Vagina (tissue), 2 donors: ENCODE measurements at places on chromosomes 5 and 9. TPM values are rescaled to one million over a fixed set of nuclear protein-coding genes. Genes with fewer than 3 reads are reported as not detected.

GRCh38 chr9:26437056-26437711 lies 455.4 kb downstream of the CAAP1 start:
- no peak overlapping the region for H3K4me3 ChIP-seq
- no peaks in the 10 kb centered on the region for H3K27me3 ChIP-seq
- no peaks in the 10 kb centered on the region for H3K36me3 ChIP-seq
- no peak for DNase-seq
- H3K4me1 ChIP-seq: no peaks in the 10 kb centered on the region

Gene ARL10
- 9.8 TPM for total RNA-seq

Gene HACD4
- 3.2 TPM for total RNA-seq

DNA sequence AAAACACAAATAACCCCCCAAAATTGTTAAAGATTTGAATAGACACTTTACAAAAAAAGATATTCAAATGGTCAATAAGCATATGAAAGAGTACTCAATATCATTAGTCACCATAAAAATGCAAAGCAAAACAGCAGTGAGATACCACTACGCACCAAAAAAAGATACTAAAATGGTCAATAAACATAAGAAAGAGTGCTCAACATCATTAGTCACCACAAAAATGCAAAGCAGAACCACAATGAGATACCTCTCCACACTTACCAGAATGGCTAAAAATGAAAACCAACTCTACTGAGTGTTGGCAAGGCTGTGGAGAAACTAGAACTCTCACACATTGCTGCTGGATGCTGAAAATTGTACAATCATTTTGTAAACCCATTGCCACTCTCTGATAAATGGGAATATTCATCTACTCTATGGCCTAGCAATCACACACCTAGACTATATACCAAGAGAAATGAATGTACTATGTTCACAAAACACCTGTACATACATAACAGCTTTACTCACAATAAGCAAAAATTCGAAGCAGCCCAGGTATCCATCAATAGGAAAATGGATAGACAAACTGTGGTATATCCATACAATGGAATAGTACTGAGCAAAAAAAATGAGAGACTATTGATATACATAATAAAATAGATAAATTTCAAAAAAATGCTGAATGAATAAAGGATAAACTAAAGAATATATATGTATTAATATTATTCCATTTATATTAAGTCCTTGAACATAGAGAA lies 205.0 kb upstream of the DAPK1 start:
- DNase-seq: no peak
- no peak overlapping the region for H3K4me3 ChIP-seq
- no peaks in the 10 kb centered on the region for H3K27me3 ChIP-seq

GRCh38 chr9:36837431-36838405 lies 196.3 kb downstream of the PAX5 start:
- H3K27me3 ChIP-seq: no peaks in the 10 kb centered on the region
- H3K4me3 ChIP-seq: no peak overlapping the region
- no peak overlapping the region for H3K27ac ChIP-seq
- no peaks in the 10 kb centered on the region for H3K36me3 ChIP-seq
- no peaks in the 10 kb centered on the region for H3K4me1 ChIP-seq
- no peak for DNase-seq

Gene CCL27
- total RNA-seq: not detected

- H3K36me3 ChIP-seq: no peaks in the 10 kb centered on the region
- H3K27ac ChIP-seq: no peak overlapping the region
- H3K27me3 ChIP-seq: no peaks in the 10 kb centered on the region
These were observed 25.2 kb downstream of the RALGPS1 start for GRCh38 chr9:126939821-126940221.

Gene TEX48
- not detected for total RNA-seq
